ENCODE measurements at places on chromosomes 3 and 15. TPM values are rescaled to one million over a fixed set of nuclear protein-coding genes. Genes with fewer than 3 reads are reported as not detected.

GRCh38 chr15:29785136-29785535 is 37.1 kb downstream of the TJP1 start:
- no peak for DNase-seq

The LRRIQ4 gene
- 0.15 TPM for total RNA-seq

DNA sequence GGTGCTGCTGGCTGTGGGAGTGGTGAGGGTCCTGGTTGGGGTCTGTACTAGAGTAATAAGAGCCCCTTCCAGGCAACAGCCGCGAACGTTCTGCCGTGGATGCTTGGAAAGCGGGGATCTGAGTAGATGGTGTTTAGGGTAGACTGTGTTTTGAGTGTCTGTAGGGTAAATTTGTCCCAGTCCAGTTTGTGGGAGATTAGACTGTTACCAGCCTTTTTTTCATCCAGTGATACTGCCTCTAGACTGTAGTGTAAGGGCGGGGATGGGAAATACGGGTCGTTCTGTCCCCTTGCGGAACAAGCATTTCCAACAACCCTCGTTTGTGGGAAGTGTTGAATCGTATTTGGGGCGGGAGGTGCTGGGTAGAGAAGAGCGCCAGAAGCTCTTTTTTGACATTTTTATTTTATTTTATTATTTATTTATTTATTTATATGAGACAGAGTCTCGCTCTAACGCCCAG is 424 bp downstream of the HAUS2 start:
- no peak for DNase-seq

The NR1I2 gene
- total RNA-seq, result 0.35 TPM

GRCh38 chr3:27312044-27312668 is 57.0 kb downstream of the NEK10 start:
- no peak for DNase-seq

GRCh38 chr3:37676885-37677284 is 184.8 kb upstream of the CTDSPL start:
- no peak for DNase-seq

DNA sequence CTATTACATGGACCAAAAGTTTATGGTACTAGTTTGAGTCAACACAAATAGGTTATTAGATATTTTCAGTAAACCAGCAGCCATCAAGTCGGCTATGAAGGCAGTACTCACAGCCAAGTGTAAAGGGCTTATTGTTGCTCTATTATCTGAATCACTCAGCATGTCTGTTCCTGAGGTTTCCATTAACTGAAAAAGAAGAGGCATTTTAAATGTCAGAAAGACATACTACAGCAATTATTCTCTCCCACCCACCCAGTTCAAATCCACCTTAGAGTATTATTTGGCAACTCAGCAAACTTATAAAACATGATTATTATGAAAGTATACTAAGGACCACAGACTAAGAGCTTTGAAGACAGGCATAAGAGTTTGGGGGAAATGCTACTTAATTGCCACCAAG is 93.1 kb downstream of the BTD start:
- no peak for DNase-seq

DNA sequence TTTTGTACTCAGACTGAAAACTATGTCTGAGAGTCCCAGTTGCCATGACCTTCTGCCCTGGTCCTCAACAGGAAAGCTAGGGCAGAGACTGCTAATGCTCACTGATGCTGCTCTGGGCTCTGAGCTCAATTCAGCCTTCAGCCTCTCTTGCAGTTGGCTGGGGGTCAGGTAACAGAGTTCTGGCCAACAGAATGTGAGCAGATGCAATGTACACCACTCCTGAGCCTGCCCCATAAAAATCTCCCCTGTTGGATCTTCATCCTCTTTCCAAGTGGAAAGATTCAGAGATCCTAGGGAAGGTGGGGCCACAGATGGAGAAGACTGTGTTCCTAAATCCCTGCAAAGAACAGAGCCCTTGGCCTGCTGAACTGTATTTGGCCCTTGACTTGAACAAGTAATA is 87.8 kb downstream of the PDZRN3 start:
- no peak for DNase-seq

DNA sequence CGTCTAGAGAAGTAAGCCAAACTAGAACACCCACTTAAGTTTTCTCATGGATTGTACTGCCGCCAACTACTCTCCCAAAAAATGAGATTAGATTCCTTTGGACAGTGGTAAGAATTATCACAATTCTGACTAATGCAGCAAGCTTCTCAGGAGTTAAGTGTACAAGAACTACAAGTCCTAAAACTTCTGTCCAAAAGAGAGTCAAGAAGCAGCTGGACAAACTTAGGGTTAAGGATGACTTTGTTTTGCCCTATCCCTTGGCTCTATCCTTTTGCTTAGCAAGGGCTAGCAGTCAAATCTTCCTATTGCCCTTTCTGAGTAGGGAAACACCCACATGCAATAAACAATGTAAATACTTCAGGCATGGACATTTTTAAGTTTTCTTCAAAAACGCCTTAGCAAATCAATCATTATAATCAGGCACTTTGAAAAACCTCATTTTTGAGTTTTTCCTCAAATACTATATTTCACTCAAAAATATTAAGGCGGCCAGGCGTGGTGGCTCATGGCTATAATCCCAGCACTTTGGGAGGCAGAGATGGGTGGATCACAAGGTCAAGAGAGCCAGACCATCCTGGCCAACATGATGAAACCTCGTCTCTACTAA is 19.5 kb downstream of the RAF1 start:
- DNase-seq, result no peak

The PML gene
- total RNA-seq, result 37.4 TPM

DNA sequence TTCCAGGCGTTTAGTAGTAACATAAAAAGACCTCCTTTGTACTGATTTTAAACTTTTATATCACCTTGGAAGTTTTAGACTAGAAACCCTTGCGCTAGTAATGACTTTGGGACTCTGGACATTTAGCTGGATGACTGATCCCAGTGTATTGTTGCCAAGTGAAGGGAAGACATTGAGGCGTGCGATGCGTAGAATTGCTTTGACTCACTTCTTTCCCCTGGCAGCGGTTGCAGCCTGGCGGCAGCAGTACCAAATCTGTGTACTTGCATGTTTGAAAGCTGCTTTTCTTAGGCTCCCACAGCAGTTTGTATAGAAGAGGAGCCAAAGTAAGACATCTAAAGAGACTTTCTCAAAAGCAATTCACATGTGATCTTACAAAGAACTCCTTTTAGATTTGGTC is 151.6 kb downstream of the BBX start:
- no peak for DNase-seq

GRCh38 chr15:28919201-28919635 is 33.4 kb downstream of the APBA2 start:
- DNase-seq, result no peak

The SCN11A gene
- total RNA-seq, result 0.09 TPM

GRCh38 chr3:71726146-71726545 is 944 bp upstream of the EIF4E3 start:
- DNase-seq, result peak; percentile 40

- no peak for DNase-seq
Measured at GRCh38 chr3:140898340-140899180, 43.1 kb upstream of the SLC25A36 start.

Measured in CD8-positive, alpha-beta memory T cell (primary cell).